ENCODE measurements at places on chromosomes 16 and 17.

DNA sequence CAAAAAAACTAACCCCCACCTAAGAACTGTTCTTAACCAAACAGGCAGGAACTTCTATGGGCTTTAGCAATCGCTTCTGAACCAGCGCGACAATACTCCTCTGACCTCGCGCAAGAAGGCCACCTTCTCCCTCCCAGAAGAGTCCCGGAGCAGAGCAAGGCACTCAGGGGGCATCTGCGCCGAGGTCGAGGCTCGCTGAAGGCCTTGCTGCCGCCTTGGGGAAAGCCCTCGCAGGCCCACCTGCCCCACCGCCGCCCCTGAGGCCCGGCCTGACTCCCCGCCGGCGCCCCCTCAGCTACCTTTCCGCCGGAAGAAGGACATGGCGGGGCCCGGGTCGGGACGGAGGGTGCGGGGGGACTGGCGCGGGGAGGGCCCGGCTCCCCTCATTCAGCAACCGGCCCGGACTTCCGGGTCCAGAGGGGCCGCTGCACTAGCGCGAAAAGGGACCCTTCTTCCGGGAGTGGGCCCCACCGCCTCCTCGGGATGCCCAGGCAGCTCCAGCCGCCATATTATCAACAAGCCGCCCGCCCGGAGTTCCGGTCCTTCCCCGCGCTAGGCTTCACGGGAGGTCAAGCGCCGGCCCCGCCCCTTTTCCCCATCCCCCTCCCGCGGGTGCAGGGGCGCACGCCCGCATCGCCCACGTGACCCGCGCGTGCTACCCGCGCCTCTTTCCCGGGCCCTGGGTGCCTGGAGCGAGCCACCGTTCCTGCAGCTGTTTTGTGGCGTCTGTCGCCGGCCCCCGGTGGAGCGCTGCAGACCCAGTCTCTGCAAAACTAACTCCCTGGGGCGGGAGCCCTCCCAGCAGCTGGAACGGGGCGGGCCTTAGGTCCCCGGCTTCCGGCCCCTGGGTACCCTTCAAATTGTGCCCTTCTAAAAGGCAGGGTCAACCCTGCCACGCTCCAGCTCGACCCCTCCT is at the start of gene AKAP10:
TSS of gene AKAP10 (minus strand) at position 536 of the 916 bp plus-strand sequence. CDS start at position 387, 149 bp downstream.
- no peak for DNase-seq

- DNase-seq = no peak
Observed at GRCh38 chr17:40113907-40114245, 7.9 kb upstream of the MSL1 start.

DNA sequence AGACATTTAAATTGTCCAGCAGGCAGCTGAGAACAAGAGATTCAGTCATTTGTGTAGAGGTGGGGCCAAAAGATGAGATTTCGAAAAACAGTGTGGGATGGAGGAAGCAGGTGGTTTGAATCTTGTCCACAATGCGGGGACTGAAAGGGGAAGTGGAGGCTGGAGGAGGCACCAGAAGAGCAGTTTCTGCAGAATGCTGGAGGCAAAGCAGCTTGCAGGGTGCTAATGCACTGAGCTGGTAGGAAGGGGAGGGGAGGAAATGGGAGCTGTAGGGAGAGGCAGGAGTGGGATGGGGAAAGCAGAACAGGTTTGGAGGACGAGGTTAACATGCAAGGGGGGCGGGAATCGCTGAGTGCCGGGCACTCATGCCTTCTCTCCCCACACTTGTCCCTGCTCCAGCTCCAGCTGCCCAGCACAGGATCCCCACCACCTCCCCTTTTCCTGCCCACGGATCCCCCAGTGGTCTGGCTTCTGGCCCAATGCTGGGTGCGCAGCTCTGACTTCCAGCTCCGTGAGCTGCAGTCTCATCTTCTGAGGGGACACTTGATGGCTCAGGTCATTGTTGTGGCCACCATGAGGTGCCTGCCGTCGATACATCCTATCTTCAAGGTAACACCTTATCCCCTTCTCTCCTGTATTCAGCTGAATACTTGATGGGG is 9.4 kb downstream of the C17orf100 start:
- DNase-seq = no peak

- DNase-seq = no peak
Observed at GRCh38 chr16:65548470-65548869, 426.6 kb upstream of the CDH11 start.

DNA sequence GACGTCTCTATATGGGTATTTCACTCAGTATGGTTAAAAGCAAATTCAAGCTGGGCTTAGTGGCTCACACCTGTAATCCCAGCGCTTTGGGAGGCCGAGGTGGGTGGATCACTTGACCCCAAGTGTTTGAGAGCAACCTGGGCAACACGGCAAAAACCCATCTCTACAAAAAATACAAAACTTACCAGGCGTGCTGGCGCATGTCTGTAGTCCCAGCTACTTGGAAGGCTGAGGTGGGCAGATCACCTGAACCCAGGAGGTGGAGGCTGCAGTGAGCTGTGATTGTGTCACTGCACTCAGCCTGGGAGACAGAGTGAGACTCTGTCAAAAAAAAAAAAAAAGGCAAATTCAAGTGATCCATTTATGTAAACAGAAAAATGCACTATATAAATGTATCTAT is 1.3 kb upstream of the TNFRSF17 start:
- DNase-seq = no peak

DNA sequence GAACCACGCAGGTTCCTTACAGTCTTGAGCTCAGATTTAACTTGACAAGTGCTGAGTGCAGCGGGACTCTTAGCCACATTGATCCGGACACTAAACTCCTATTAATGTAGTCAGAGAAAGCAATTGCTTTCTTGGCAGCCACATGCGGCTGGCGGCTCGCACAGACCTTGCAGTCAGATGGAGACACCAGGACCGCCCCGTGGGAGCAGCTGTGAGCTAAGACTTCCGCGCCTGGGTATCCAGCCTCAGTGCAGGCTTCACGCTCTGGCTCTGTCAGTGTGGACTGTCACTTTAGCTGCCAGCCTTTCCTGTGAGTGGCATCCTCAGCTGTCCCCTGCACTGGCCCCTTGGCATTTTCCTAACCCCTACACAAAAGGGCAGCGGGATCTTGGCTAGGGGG is 80.9 kb upstream of the NLRP1 start:
- no peak for DNase-seq

All from cortex of kidney (tissue), 1 donor.